CD8-positive, alpha-beta T cell (primary cell): ENCODE measurements at places on chromosomes 1 and 21.
A peak's percentile ranks its signal among the peaks of the same experiment; 100 is the strongest.

- DNase-seq: no peak
These were observed 19.0 kb downstream of the SDC3 start for GRCh38 chr1:30889511-30889910.

GRCh38 chr1:201002510-201002909 lies 21.0 kb downstream of the KIF21B start:
- DNase-seq: no peak

- DNase-seq: no peak
These were observed 221.1 kb downstream of the KIF26B start for GRCh38 chr1:245375789-245376460.

DNA sequence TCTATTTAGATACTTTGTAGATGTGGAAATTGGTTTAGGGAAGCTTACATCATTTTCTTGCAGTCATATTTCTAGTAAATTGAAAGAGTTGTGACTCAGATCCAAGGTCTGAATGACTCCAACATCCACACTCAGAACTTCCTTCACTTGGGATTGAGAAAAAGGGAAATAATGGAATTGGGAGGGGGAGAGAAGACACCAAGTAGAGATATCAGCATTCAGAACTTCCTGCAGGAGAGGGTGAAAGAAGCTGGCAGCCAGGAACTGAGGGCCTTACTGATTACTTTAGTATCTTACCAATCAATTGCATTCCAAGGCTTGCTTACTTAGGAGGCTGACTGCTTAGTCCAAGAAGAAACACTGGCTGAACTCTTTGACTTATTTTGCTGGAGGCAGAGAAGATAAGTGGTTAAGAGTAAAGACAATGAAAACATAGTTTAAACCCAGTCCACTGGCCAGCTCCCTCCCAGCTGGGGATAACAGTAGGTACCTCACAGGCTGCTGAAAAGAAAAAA lies 21.7 kb downstream of the APP start:
- no peak for DNase-seq

DNA sequence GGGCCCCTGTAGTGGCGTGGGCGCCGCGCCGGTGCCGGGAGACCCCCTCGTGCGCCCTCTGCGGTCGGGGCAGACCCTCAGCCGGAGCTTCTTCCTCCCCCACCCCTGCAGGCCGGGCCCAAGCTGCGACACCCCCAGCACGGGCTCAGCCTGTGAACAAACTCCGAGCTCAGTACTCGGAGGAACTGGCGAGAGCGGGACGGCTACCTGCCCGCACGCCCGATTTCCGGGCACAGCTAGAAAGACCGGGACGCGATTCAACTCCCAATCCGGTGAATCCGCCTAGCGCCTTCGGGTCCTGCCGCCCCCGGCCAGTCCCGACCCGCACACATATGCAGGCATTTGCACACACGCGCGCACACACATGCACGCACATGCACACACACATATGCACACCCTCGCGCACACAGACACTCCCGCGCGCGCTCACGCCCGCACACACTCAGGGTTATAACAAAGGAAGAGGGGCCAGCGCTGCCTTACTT lies 580 bp upstream of the BLACAT1 start:
- no peak for DNase-seq

- DNase-seq: no peak
These were observed 103.9 kb downstream of the ZBTB18 start for GRCh38 chr1:244154872-244155531.

DNA sequence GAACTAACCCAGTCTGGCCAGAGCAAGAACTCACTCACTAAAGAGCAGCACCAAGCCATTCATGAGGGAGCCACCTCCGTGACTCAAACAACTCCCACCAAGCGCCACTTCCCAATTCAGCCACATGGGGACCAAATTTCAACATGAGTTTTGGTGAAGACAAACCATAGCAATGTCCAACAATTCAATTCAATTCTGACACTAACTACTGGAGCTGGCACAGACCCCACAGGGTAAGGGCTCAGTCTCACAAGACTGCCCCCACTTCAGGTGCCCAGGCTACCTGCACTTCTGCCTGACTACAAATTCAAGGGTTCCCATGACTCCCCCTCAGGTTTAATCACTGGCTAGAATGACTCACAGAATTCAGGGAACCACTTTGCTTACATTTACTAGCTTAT lies 48.8 kb upstream of the RAP1A start:
- peak; percentile 66 for DNase-seq

DNA sequence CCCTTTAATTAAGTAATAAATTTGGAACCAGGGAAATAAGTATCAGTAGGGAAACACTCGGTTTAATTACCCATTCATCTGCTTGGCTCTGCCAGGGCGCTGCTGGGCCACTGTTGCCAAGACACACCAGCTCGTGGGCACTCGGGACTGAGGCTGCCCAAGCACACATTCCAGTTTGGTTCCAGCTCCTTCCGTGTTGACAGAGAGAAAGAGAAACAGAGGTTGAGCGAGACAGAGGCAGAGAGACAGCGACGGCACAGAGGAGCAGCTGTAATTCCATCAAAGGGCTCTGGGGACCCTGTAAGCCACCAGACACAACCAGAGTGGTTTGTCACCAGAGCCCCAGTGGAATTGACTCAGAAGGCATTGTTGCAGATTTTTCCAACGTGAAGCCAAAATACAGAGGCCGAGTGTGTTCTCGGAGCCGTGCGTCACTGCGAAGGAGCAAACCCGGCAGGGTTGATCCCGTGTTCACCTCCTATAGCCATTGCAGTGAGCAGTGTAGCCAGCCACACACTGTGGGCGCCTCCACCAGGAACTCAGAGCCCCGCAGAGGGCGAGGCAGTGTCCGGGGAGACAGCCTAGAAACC lies 33.5 kb downstream of the SYF2 start:
- DNase-seq: no peak

DNA sequence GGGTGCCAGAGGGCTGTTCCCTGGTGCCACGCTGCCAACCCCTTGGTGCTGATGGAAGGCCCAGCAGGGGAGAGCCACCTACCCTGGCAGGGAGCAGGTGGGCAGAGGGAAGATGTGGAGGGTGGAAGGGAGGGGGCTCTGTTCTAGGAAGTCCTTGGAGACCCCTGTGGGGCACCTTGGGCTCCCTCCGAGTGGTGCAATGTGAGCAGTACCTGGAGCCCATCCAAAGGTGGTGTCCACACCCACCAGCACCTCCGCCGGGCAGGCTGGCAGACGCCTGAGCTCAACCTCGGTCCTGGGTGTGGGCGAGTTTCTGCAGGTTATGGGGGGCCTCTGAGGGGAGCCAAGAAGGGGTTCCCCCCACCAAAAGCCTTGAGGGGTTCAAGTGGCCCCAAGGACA lies 11.3 kb upstream of the DNMT3L start:
- no peak for DNase-seq

GRCh38 chr1:201221201-201221846 lies 30.7 kb downstream of the IGFN1 start:
- no peak for DNase-seq
